ENCODE measurements at places on chromosomes 7 and 10.
A peak's percentile ranks its signal among the peaks of the same experiment; 100 is the strongest.

- no peak for DNase-seq
Measured at GRCh38 chr10:88081457-88082054, 218.1 kb downstream of the PTEN start.

GRCh38 chr10:30818010-30818660 is 188.6 kb upstream of the LYZL2 start:
- no peak for DNase-seq

DNA sequence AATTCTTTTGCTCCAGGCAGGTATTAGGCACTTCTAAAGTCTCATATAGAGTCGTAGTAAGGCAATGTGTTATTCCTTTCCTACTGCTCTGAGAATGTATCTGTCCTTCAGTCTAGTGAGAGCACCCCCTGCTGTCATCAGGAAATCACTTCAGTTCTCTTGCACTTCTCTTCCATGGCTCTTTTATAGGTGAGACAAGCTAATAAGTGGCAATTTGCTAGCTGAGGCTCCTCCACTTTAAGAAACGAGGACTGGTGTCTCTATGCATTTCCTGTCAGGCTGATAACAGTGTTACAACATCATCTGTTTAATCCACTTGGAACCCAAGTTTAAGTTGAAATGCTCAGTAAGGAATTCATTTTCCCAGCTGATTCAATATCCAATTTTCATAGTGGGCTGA is 350.6 kb downstream of the TFEC start:
- peak; percentile 82 for DNase-seq

DNA sequence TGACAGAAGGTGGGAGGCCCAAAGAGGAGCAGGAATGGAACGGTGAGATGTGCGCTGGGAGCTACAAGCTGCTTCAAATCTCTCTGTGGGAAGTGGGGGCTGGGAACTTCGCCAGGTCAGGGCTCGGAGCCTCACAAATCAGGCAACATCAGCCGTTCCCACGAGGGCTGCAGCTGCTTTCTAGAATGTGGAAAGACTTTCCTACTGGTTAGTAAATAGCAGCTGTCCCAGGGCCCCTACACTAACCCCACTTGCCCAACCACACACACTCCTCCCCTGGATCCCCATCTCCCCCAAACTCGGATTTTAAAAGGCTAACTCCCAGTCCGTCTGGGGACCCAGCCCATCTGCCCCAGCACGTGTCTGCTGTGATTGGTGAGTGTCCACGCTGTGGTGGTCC is 40.6 kb upstream of the PITRM1 start:
- no peak for DNase-seq

GRCh38 chr10:69372126-69372980 is 44.4 kb downstream of the TACR2 start:
- DNase-seq = no peak

- no peak for DNase-seq
Measured at GRCh38 chr7:2691011-2691707, 3.2 kb downstream of the AMZ1 start.

GRCh38 chr10:98589691-98590090 is 143.0 kb upstream of the HPS1 start:
- DNase-seq = no peak

- DNase-seq = peak; percentile 86
Measured at GRCh38 chr7:49852619-49853462, 79.4 kb downstream of the VWC2 start.

DNA sequence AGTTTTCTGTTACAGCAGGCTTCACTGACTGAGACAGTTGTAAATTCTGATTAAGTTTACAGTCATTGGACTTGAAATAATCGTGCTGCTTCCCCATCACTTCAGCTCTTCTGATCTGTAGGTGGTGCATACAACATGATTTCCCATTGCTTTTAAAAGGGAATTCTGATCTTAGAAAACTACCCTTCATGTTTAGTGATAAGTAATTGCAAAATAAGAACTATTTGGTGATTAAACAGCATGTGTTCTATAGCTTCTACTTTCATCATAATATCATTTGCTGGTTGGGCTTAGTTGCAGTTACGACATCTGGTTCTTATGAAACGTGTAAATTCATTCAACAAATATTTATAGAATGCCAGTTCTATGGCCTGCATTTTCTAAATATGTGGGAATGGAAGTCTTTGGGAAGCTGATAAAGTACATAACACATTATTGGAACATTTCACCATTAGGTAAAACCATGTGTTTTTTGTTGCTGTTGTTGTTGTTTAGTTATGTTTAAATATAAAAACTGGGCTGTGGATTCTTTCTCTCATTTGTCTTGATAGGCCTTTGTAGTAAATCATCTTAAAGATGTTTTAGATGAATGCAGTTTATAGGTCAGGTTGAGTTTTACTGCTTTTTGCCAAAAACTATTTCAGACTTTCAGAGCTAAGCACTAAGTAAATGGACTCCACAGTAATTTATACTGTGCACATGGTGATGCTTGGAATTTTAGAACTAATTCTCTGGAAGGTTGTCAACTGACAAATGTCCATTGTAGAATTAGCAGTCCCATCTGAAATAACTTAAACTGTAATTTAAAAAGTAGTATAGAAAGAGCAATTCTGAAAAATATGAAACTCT is 13.1 kb downstream of the GNAI1 start:
- no peak for DNase-seq

- no peak for DNase-seq
Measured at GRCh38 chr7:100942045-100942774, 7.1 kb upstream of the MUC3A start.

GRCh38 chr7:98240961-98241673 is 10.9 kb downstream of the TECPR1 start:
- DNase-seq = peak; percentile 78

GRCh38 chr10:119241066-119241465 is 33.7 kb downstream of the GRK5 start:
- no peak for DNase-seq

- no peak for DNase-seq
Measured at GRCh38 chr10:79084972-79085597, 16.3 kb downstream of the ZMIZ1 start.

GRCh38 chr10:61271127-61271780 is 181.9 kb downstream of the TMEM26 start:
- DNase-seq = peak; percentile 82

GRCh38 chr7:129343099-129343700 is 91.0 kb upstream of the STRIP2 start:
- DNase-seq = peak; percentile 82

- DNase-seq = no peak
Measured at GRCh38 chr10:51986516-51986915, 287.1 kb upstream of the CSTF2T start.

- DNase-seq = no peak
Measured at GRCh38 chr7:16963044-16963443, 81.3 kb upstream of the AGR3 start.

DNA sequence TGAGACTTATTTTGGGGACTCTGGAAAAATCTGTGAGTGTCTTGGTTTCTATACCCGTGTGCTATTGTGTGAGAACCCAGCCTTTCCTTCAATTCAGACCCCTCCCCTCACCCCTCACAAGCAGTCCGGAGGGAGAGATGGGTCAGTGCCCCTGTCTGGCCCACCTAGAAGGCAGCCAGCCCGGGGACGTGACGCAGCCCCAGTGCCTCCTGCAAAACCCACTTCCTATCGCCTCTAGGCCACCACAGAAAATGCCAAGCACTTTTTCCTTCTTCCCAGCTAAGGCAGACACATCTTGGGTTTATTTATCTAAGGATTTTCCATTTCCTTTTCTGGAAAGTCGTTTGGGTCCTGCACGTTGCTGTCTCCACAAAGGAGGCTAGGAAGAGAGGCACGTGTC is 11.6 kb upstream of the AQP1 start:
- DNase-seq = no peak

GRCh38 chr10:58888957-58889356 is 287.5 kb upstream of the PHYHIPL start:
- DNase-seq = no peak

- peak; percentile 48 for DNase-seq
Measured at GRCh38 chr10:92965314-92965713, 95.3 kb upstream of the CYP26C1 start.

GRCh38 chr7:44158096-44158872 is 17.2 kb upstream of the MYL7 start:
- DNase-seq = no peak

- DNase-seq = no peak
Measured at GRCh38 chr10:50398381-50398780, 147.1 kb upstream of the ASAH2 start.

DNA sequence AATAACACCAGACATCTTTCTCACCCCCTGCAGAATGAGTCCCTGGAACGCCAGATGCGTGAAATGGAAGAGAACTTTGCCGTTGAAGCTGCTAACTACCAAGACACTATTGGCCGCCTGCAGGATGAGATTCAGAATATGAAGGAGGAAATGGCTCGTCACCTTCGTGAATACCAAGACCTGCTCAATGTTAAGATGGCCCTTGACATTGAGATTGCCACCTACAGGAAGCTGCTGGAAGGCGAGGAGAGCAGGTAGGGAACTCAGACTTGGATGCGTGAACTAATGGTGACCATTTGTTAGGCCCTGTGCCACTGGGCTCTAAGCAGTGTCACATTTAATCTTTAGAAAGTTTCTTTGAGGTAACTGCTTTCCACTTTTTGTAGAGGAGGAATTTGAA is 7.1 kb downstream of the VIM start:
- DNase-seq = peak; percentile 45
